ENCODE measurements at places on chromosomes 12 and 14.

DNA sequence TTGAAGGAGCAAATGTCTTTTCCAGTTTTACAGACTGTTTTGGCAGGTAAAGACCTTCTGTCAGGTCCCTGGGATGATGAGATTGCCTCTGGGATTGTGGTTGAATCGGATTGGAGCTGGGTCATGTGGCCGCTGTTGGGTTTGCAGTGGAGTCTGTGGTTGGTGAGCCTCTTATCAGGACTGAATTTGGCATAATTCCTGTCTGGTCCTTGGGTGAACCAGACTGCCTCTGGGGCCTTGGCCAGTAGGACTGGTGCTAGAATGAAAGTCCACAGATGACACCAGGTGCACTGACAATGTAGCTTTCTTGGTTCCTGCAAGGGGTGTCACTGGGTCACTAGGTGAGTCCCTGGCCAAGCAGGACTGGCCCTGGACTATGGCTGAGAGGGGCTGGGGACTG lies 155.3 kb downstream of the TPH2 start:
- DNase-seq, result no peak

DNA sequence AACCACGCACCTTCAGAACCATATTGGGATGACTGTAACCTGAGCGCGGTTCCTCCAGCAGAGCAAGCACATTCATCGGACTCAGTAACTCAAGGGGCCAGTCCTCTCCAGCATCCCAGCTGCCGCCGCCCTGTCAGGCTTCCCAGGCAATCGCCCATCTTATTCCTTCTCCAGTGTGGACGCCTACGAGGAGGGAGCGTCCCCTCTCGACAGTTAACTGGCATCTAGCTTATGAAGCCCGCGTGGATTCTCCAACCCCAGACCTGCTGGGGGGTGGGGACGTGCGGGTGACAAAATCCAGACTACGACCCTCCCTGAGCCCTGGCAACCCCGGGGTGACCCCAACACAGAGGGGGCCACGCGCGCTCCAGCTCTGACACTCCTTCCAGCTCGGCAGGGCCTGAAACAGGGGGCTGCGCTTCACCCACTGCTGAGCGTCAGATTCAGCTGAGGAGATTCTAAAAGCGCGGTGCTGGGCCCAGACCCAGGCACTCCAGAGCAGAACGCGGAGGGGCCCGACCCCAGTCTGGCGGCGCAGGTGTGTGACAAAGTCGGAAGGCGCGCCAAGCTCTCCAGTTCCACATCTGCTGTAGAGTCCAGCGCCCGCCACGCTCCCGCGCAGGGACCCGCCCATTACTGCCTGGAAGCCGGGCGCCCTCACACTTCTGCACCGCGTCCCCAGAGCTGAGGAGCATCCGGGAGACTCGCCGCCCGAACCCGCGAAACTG lies 43.9 kb upstream of the ESR2 start:
- peak; percentile 34 for DNase-seq

- DNase-seq, result no peak
These were observed 365.1 kb upstream of the PDE3A start for GRCh38 chr12:20003252-20003651.

- DNase-seq, result no peak
These were observed 343.4 kb upstream of the PRICKLE1 start for GRCh38 chr12:42932936-42933335.

DNA sequence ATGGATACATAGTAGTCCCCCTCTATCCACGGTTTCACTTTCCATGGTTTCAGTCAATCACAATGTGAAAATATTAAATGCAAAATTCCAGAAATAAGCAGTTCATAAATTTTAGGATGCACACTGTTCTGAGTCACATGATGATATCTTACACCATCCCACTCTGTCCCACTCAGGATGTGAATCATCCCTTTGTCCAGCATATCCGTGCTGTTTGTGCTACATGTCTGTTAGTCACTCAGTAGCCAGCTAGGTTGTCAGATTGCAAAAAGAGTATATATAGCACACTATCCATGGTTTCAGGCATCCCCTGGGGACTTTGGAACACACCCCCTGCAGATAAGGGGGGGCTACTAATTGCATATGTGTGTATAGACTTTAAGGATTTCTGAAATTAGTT lies 8.1 kb upstream of the NAA30 start:
- DNase-seq, result no peak

DNA sequence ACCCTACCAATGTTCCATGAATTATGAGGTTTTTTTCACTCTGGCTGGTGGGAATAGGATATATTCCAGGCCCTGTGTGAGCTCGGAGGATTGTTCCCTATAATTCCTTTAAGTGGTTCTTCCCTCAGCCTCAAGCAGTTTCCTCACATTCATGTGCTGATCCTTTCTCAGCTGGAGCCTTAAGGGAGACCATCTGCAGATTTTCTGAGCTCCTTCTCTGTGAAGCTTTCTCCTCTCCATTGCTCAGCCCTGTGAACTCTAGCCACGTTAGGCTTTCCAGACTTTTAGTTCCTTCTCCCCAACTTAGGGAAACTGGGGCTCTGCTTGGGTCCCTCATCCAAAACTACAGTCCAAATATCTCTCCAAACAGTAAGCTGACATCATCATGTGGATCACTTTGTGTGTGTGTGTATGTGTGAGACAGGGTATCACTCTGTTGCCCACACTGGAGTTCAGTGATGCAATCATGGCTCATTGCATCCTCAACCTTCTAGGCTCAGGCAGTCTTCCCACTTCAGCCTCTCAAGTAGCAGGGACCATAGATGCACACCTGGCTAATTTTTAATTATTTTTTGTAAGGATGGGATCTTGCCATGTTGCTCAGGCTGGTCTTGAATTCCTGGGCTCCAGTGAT lies 219.5 kb upstream of the OTX2 start:
- DNase-seq, result no peak

GRCh38 chr12:65602253-65602609 lies 222.1 kb upstream of the HMGA2 start:
- DNase-seq, result no peak

- DNase-seq, result peak; percentile 42
These were observed 267.3 kb upstream of the SRRM4 start for GRCh38 chr12:118714051-118714460.

- no peak for DNase-seq
These were observed 416.0 kb downstream of the LRIG3 start for GRCh38 chr12:58504143-58504938.

GRCh38 chr12:119440803-119441360 lies 106.4 kb downstream of the CCDC60 start:
- DNase-seq, result no peak

DNA sequence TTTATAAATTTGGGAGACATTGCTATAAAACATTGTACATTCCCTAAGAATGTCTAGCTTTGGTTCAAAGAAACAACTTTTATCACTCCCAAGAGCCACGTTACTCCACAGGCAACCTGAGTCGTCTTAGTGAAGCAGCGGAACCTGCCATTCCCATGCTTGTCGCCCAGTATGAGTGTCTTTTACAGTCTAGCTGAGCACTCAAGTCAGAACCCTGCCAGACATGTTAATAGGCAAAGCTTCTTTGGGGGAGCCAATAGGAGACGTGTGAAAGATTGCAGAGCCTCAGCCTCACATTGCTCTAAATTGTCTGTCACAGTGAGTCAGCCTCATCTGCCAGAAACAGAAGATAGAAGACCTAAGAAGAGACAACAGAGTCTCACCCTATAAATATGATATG lies 541.6 kb upstream of the FLRT2 start:
- DNase-seq, result no peak

GRCh38 chr14:64190974-64191502 lies 103.1 kb downstream of the ESR2 start:
- DNase-seq, result no peak

DNA sequence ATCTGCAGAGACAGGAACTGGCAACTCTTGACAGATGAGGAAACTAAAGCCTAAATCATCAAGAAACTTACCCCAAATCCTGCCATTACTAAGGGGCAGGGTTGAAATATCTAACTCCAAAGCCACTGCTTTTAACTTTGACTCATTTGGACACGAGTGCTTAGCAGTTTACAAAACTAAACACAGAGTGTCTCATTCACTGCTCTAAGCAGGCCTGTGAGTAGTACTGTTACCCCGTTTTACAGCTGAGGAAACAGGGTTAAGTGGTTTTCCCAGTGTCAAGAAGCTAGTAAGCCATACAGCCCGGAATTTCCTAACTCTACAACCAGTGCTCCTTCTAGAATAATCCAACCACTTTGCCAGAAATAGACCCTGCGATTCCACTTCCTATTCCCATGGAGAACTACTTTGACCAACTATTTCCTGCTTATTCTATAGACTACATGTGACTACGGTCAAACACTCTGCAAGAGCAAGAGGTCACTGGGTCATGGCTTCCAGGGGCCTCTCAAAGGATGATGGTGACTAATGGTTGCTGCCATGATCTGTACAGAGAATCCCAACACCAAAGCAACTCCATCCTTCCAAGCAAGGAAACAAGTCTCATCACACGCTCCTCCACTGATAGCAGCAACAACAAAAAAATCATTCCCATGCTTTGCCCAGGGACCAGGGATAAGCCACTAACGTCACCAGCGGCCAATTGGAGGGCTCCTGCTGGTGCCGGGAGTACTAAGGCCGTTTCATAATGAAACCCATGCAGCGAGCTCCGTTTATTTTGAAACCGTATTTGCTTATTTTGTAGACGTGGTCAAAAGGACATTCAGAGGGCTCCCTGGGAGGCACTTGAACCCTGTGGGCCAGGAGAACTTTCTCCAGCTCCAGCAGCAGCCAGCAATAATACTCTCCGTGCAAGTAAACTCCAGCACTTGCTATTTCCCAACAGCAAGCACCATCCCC lies 56.3 kb downstream of the NUAK1 start:
- DNase-seq, result no peak

DNA sequence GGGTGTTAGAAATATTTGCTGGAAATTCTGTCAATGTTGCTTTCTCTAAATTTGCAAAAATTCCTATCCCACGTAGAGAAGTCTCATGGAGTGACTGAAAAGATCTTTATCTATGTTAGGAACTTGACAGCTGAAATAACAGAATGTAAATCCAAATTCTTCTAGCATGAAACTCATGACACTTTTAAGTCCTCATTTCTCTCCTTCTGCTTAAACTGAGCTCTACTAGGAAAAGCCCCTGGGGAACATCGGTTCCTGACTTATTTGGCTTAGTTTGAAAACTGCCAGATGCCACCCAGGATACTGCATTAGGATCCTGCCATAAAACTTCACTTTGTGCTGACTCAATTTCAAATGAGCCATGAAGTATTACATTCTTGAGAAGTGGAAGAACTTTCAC lies 426.0 kb downstream of the GALC start:
- no peak for DNase-seq

GRCh38 chr12:54692353-54692752 lies 44.2 kb upstream of the DCD start:
- DNase-seq, result no peak

DNA sequence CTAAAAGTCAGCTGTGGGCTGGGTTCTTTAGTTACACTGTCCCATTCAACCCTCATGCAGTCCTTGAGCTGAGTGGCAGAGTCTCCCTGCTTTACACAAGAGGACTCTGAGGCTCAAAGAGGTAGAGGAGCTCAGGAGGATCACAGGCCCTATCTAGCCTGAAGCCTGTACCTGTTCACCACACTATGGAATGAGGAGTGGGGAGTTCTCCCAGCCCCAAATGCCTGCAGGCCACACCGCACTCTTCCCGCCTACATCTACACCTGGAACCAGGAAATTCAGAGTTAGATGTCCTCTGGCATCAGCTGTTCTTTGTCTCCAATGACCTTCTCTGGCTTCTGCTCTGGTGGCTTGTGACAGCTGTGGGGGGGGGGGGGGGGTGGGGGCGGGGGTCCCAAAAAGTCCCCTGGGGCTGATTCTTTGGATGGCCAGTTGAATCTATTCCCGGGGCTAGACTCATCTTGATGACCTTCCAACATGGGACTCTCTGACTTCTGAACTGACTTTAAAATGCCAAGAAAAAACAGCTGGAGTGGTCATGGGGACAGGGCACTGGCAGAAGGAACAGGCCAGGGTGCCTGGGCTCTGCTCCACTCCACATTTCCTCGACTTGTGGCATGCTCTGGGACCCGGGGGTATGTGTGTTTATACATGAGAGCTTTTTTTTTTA lies 30.6 kb downstream of the RIN3 start:
- no peak for DNase-seq

DNA sequence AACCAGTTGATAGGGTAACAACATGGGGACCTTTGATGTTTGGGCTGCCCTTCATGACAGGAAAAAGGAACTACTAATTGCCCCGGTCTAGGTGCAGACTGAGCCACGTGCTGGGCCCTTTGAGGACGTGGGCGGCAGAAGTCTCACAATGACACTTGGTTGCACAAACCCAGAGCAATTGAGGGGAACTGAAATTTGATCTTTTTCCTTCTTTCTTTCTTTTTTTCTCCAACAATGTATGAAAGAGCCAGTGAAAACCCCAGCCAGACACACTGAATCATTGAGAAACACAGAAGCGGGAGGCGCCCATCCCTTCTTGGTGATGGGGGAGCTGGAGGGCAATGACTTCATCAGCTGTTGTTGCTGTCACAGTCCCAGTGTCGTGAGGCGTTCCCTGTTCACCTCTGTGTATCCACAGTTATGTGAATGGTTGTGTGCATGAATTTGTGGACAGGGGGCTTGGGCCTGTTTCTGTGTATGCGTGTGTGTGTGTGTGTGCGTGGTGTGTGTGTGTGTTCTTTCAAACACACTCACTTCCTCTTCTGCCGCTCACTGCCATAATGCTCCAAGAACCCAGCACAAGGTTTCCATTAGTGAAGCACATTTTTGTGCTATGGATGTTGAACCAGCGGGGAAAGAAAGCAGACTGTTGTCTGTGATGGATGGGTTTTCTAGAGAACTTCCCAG lies 137.5 kb upstream of the CCND2 start:
- DNase-seq, result peak; percentile 83

DNA sequence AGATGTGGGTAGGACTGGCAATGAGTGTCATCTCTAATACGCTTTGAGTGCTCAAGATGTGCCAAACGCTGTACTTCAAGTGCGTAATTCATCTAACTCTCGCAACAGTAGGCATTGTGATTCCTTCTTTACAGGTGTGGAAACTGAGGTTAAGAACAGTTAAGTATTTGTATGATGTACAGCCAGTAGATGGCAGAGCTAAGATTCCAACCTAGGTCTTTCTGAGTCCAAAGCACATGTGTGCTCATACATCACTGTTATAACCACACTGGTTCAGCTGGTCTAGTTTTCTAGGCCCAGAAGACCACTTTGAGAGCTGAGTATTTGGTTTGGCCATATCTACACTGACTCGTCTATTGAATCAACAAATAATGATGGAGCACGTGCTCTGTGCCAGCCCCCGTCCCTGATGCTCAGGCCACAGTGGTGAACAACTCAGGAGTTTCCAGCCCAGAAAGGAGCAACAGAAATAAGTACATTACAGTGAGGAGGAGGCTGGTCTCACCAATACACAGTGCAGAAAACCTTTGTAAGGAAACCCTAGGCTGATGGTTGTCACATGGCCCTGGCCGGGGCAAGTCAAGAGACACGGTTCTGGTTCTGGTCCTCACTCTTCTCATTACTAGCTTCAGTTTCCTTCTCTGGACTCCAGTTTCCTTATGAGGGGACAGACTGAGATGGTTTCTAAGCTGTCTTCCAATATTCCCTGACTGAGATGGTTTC lies 69.3 kb upstream of the SCN8A start:
- DNase-seq, result no peak

DNA sequence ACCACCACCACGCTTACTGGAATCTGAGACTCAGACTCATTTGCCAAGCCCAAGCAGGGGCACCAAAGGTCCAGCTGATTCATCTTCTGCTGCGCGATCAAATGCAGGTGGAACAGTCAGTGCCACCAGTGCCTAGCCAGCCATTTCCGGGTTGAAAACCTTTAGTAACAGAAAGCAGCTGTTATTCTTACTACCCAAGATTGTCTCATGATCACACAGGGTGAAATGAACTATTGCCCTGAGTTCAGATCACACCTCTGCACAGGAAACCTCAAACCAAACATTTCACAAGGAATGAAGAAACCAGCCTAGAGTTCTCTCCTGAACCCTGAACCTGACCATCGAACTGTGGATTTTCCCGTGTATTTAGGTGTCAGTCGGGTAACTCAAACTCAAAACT lies 88.9 kb downstream of the RIMBP2 start:
- DNase-seq, result no peak
